ENCODE measurements at places on chromosomes 4 and X.

DNA sequence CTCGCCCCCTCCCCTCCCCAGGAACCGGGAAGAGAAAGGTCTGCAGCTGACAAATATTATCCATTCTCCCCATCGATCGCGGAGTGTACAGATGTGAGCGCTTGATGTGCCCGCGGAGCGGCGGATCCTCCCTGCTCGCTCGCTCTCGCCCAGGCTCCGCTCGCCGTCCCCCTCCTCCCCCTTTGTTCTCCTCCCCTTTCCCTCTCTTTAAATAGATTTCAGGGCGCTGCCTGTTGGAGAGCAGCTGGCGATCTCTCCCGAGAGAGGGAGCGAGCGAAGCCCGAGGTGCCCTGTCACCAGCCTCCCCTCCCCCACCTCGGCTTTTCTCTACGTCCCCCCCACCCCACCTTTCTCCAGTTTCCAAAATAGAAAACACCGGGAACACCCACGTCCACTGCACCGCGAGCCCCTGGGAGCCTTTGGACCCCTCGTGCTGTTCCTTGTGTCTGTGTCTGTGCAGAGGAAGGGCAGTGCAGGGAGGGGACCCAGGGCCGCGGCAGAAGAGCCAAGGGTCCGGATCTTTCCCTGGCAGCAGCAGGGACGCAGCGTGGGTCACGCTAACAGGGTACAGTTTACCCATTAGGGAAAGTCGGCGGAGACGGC lies 56.6 kb upstream of the BCOR start:
- no peak for DNase-seq

GRCh38 chr4:6425911-6426310 lies 46.5 kb downstream of the PPP2R2C start:
- no peak for DNase-seq

DNA sequence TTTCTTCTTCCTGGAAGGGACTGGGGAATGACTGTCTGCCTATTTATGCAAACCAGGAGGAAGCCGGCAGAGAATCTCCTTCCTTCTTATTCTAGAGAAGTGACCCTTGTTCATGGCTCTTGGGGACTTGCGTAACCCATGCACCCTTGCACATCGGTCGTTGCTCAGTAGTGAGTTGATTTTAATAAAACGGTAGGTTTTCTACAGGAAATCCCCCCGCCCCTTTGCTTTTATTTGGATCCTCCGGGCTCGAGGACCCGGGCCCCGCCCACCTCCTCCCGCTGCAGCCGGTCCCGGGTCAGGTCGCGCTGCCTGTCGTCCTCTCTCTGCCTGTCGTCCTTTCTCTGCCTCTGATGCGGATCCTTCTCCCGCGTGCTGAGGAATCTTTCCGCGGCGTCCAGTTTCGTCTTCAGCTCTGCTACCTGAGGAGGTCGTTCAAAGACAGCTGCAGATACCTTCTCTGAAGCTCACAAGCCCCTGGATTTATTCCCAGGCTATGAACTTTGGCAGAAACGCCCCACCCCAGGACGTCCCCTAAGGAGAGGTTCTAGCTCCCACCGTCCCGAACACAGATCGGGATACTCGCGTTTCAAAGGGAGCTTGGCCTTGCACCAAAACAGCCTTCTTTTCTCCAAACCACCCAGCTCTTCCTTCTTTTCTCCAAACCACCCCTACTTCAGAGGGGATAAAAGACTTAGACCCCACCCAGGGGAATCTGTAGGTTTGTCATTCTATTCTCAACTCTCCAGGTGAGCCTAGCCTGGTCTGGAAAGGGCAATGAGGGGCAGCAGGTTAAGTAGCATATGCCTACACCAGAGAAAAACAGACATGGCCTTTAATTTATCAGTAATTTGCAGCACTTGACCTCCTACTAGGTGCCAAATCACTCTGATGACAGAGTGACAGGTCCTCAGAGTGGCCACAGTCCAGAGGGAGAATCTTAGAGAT lies 7.0 kb downstream of the TNIP3 start:
- DNase-seq = peak; percentile 15

GRCh38 chr4:160701671-160702070 lies 1462.1 kb downstream of the FSTL5 start:
- no peak for DNase-seq

Measured in right renal cortex interstitium (tissue), 3 donors.